ENCODE measurements at places on chromosomes 11 and 22.

GRCh38 chr22:19769393-19769715, 8.8 kb downstream of the TBX1 start:
- DNase-seq, result no peak

DNA sequence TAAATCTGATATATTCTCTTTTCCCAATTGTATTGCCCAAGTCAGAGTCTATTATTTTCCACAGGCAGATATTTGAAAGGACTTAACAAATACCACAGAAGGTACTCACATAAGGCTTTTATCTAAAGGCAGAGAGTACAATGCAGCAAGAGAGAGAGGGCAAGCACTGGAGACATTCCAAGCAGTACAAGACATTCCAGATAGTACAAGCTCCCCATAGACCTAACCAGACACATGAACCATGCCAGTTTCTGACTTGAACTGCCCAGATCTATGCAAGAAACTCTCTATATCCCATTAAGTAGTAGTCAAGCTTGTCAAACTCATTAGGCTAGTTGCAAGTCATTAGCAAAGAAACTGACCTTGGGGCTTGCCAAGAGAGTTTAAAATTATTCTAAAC, 11.2 kb upstream of the MS4A6E start:
- no peak for DNase-seq

- DNase-seq, result peak; percentile 71
Measured at GRCh38 chr11:112588252-112588694, 327.6 kb upstream of the PLET1 start.

DNA sequence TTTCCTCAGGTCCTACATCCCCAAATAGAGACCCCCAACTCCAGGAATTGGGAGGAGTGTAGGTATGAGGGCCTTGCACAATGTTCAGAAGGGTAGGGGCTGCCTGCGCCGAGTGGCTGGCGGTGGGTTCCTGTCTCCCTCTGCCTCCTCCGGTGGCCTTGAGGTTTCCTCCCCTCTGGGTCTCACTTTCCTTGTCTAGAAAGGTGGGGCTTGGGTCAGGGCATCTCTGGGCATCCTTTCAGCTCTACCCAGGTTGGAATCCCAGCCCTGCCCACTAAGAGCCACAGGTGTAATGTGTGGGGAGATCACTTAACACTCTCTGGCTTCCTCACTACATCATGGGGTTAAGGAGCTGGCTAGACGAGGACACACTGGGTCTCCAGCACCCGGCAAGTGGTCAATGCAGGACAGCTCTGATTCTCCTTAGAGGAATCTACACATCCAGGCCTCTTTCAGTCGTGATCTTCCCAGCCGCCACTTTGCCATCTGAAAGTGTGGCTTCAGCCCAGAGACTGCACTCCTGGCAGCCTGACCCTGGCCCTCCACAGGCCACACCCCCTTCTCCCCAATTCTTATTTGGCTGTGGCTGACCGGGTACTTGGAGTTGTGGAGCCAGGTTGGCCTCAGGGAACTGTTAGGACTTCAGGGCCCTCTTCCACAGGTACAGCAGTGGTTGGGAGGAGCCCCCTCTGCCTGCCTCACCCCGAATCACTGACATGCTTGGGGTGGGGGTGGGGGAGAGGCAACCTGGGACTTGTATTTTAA, 22.1 kb downstream of the PRDM11 start:
- no peak for DNase-seq

Data from cerebellum (tissue), 4 donors.